CMK (cell line): ENCODE measurements at places on chromosomes 2 and 18.

- no peak for DNase-seq
Observed at GRCh38 chr2:71922499-71923142, 225.0 kb downstream of the CYP26B1 start.

DNA sequence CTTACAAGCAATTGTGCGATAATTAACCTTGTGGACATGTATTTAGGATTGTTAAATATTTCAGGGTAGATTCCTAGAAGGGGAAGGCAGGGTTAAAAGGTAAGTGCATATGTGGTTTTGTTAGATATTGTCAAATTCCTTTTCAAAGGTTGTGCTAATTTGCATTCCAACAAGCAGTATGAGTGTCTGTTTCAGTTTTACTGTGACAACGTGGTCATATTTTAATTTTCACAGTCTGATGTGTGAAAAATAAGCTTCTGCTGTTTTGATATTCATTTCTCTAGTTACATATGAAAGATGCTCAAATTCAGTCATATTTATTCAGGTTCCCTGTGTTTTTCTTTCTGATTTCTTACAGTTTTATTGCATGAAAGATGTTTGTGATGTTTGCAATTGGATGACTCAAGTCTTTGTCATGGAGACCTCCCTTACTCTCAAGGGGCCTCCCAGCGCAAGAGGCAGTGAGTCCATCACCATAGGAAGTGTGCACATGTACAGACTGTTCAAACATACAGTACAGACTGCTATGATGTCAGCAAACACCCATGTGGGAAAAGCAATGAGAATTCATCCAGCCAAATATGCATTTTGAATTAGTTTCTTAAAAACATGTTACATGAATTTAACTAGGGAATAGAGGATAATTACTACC is 310.8 kb downstream of the GALR1 start:
- no peak for DNase-seq

GRCh38 chr2:109349503-109350465 is 220.8 kb downstream of the SH3RF3 start:
- no peak for DNase-seq

DNA sequence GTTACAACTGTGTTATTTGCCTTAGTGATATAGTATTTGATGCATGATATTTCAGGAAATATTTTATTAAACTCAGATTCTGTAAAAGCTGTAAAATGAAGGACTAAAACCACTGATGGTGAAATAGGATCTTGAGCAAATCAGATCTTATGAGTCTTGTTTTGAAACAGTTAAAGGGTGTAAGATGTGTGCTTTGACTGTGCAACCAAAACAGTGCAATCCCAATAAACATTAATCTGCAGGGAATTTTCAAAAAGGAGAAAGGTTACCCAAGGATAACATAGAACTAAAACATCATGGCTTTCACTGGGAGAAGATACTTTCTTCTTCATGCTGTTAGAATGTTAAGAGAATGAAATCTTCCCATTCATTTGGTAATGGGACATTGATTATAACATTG is 378.7 kb downstream of the PARD3B start:
- DNase-seq: no peak

DNA sequence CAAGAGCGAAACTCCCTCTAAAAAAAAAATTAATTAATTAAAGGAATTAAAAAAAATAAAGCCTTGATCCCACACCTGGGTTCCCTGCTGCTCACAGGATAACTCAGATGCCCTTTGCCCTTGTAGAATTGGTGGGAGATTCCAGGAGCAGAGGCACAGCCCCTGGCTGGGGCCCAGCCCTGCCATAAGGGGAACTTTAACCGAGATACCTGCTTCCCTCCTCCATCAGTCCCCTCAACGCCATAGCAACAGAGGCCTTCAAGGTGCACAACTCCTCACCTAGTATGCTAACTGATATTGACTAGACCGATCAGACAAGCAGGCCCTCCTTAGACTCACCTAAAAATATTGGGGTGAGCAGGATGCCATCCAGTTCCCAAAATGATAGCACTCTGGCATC is 23.6 kb downstream of the TEX44 start:
- no peak for DNase-seq

- no peak for DNase-seq
Observed at GRCh38 chr2:178367344-178367743, 83.6 kb downstream of the PRKRA start.

- DNase-seq: no peak
Observed at GRCh38 chr2:179410552-179411356, 146.1 kb upstream of the SESTD1 start.

- no peak for DNase-seq
Observed at GRCh38 chr2:216857131-216857550, 2.7 kb downstream of the TNP1 start.

DNA sequence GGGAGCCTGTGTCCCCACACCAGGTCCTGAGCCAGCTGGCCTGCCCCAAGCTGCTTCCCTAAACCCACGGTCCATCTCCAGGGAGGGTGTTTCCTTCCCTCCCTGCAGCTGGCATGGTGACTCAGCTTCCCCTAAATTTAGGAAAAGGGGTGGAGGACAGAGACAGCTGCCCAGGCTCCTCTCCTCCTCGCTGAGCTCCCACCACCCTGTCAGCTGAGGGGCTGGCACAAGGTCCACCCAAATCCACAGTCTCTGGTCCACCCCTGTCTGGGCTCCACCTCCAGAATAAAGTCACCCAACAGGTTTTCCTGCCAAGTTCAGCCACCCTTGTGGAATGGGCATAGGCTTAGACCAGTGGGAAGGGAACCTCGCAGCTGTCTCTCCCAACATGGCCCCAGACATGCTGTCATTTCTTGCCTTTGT is 156.5 kb downstream of the TNS1 start:
- DNase-seq: no peak

- DNase-seq: peak; percentile 29
Observed at GRCh38 chr2:64488050-64488974, 34.4 kb downstream of the LGALSL start.

- DNase-seq: no peak
Observed at GRCh38 chr2:226742347-226742746, 57.3 kb downstream of the IRS1 start.

DNA sequence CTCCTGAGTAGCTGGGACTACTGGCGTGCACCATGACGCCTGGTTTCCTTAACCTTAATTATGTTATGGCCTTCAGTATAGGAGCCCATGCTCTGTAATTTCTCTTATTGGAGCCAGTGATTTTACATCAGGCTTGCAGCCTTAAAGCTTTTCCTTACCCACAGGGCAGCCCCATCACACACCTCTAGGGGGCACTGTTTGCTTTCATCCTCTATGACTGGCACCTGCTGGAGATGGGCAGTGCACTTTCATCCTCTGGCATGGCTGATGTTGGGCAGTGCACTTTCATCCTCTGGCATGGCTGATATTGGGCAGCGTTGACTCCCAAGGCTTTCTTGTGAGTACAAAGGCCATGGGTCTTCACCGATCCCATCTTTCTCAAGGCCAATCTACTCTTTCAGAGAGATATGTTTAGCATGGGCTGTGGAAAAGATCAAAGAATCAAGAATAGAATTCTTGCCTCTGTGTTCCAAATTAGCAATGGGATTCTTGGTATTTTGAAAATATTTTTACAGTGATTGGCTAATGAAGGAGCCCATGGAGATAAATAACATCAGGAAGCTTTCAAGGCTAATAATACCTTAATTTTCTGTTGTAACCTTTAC is 80.7 kb upstream of the MEX3C start:
- peak; percentile 30 for DNase-seq

GRCh38 chr18:70627182-70627802 is 338.4 kb downstream of the SOCS6 start:
- DNase-seq: peak; percentile 65

GRCh38 chr18:23087352-23087751 is 47.9 kb upstream of the CABLES1 start:
- no peak for DNase-seq

DNA sequence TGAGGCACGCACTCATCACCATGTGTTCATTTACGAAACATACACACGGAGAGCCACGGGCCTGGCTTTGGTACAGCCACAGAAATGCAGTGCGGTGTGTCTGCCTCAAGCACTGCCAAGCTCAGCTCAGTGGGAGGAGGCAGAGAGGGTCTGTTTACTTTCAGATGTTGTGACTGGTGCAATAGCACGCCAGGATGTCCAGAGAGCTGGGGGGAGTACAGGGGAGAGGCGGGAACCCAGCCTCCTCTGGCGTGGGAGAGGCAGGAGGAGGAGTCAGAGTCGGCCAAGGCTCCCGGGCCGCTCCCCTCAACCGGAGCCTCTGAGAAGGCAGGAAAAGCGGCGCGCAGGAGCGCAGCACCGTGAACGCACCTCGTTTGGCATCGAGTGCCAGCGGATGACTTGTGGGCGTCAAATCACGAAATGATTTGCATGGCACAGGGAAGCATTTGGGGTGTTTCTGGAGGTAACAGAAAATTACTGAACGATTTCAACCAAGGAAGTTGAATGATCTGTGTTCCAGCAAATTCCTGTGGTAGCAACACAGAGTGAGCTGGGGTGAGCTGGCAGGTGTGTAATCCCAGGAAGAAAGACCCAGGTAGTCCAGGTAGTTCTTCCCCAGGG is 143.0 kb downstream of the ZNF516 start:
- no peak for DNase-seq

- DNase-seq: no peak
Observed at GRCh38 chr2:20641123-20641985, 9.5 kb downstream of the HS1BP3 start.

- no peak for DNase-seq
Observed at GRCh38 chr2:65701191-65701590, 268.8 kb upstream of the SPRED2 start.

DNA sequence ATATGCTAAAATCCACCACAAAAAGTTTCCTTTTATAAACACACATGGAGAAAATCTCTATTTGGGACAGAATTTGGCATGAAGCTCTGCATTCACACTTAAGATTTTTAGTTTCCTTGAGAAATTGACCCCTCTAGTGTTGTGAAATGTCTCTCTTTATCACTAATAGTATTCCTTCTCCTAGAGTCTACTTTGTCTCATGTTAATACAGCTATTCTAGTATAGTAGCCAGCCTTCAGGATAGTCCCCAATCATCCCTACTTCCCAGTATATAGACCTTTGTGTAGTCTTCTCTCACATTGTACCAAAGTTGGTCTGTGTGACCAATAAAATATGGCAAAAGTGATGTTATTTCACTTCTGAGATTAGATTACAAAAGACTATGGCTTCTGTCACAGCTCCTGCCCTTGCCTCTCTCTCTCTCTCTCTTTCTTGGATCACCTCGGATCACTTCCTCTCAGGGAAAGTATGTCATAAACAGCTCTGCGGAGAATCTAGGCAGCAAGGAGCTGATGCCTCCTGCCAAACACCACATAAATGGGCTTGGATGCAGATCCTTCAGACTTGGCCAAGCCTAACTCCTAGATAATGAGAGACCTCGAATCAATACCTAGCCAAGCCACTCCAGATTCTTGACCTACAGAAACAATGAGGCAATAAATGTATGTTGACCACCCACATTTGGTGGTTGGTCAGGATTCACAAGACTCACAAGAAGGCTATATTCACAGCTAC is 59.7 kb upstream of the NABP1 start:
- DNase-seq: no peak

DNA sequence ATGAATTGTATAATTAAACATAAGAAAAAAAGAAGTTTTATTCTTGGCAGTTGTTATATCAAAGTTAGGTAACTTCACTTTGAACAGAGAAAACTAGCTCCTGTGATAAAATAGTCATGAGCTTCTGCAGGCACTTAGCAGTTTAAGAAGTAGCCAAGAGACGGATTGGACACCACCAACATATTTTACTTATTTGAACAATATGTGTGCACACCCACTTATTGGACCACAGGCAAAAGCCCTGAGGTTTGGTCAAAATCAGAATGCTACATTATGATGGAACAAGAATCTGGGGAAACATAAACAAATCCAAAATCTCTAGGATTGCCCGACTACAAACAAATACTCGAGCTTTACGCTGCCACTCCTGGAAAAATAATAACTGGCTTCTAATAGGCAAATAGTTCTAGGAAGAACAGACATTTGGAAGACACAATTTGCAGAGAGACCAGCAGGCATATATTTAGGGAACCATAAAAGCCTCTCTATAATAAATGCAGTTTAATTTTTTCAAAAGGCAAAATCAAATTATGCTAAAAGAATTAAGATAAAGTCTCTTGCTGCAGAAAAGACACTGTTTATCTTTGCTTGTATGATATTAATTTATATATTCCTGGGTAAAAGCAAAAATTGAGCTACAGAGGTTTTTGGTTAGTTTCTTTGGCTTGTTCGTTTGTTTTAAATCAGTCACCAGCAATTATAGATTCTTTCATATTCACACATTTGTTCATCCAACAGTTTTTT is 117.9 kb downstream of the CDC42EP3 start:
- no peak for DNase-seq

DNA sequence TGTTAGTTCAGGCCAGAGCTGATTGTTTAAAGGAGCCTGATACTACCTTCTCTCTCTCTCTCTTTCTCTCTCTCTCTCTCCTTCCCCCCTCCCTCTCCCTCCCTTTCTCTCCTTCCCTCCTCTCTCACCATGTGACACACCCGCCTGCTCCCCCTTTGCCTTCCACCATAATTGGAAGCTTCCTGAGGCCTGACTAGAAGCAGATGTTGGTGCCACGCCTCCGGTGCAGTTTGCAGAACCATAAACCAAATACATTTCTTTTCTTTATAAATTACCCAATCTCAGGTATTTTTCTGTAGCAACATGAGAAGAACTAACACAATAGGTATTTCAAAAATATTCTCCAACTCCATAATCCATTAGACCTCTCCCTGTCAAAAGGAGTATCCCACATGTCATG is 62.4 kb downstream of the ANKRD62 start:
- DNase-seq: no peak

GRCh38 chr2:114128725-114129124 is 238.8 kb downstream of the ACTR3 start:
- DNase-seq: no peak

DNA sequence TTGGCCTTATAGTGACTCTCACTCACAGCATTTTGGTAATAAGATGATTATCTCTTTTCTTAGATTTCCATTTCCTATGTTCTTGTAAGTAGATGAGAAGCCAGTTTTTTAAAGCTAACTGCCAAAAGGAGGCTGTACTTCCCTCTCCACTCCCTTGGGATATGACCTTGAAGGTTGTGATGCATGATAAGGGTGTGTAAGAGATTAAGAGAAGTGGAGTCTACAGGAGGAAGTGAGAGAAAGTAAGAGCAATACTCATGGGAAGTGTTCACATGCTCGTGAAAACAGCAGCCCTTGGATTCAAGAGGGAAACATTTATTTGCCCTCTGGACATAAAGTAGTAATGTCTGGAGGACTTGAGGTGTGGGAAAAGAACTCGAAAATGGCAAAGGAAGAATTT is 171.5 kb downstream of the EVA1A start:
- no peak for DNase-seq

- no peak for DNase-seq
Observed at GRCh38 chr2:174083843-174084458, 118.8 kb upstream of the SP3 start.

DNA sequence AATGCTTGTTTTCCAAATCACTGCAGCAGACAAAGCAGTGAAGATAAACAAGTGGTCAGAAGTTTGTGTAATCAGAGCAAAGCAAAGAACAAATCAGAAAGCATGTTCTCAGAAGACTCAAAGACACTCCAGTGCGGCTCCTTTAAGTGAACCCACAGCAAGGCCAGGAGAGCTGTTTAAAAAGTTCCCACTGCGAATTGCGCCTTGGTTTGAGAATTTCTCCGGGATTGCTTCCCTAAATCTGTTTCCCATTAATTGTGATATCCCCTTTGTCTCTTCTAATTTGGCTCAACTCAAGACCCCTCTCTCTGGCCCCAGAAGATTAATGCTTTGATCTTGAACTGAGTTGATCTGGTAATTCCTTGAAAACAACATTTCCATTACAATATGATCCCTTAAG is 122.4 kb upstream of the BCL2L11 start:
- no peak for DNase-seq

GRCh38 chr18:35143622-35144596 is 96.9 kb upstream of the ZNF397 start:
- DNase-seq: no peak

GRCh38 chr2:8714283-8714682 is 32.4 kb downstream of the ID2 start:
- DNase-seq: no peak
